Activated CD4-positive, alpha-beta T cell treated with anti-CD3 and anti-CD28 coated beads for 1 hour (primary cell): ENCODE measurements at places on chromosomes 3 and 15.
A peak's percentile ranks its signal among the peaks of the same experiment; 100 is the strongest.

DNA sequence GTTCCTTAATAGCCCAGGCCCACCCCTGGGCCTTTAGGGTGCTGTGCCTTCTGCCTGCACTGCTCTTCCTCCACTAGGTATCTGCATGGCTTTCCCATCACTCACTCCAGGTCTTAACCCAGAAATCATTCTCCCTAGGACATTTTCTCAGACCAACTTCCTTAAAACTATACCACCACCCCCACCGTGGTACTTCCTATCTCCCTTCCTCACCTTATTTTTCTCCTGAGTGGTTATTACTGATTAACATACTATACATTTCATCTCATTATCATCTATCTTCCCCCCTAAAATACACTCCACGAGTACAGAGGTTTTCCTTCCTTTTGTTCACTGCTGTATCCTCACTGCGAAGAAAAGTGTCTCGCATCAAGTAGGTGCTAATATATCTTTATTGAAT is 115.2 kb downstream of the ANO10 start:
- no peak for DNase-seq

- no peak for DNase-seq
Observed at GRCh38 chr15:57134071-57134605, 215.7 kb downstream of the TCF12 start.

DNA sequence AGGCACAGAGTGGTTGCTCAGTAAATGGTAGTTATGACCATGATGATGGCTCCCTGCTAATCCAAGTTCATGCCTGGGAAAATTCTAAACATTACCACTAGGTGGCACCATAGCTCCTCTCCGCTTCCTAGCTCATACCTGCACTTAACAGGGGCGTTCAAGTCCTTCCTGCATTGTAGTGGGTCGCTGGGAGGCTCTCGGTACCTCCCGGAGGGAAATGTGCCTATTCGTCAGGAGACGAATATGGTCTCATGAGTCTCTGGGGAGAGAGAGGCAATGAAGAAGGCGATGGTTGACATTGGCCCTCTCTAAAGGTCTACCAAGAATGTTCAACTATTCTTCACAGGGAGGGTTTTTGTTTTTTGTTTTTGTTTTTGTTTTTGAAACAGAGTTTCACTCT is 10.9 kb downstream of the MESP1 start:
- peak; percentile 30 for DNase-seq

DNA sequence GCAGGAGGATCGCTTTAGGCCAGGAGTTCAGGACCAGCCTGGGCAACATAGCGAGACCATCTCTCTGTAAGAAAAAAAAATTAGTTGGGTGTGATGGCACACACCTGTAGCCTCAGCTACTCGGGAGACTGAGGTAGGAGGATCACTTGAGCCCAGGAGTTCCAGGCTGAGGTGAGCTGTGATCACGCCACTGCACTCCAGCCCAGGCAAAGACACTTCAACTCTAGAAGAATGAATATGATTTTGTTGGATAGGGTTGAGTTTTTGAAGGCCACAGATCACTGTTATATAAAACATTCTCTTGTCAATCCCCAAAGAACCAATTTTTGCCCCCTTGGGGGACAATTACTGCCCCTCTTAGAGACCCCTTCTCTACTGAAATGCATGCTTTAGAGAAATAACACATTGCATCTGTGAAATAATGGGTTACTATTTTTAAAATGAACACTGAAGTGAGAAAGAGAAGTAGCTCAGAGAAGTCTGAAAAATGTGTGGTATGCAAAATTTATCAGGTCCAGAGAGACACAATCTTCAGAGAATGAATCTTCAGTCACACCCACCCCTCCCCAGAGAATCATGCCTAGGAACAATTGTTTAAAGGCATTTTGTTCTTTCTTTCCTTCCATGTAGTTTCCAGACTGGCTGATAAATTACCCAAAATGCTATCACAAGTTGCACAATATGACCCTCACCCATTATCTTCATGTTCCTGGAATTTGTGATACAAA is 42.7 kb downstream of the METTL6 start:
- DNase-seq, result no peak

- no peak for DNase-seq
Observed at GRCh38 chr3:52671676-52672075, 14.0 kb downstream of the PBRM1 start.

- DNase-seq, result no peak
Observed at GRCh38 chr3:112327371-112327951, 5.5 kb upstream of the CD200 start.

GRCh38 chr15:60479361-60480110 is 594 bp upstream of the ICE2 start:
- no peak for DNase-seq

GRCh38 chr15:71611553-71612396 is 198.6 kb upstream of the NR2E3 start:
- no peak for DNase-seq

- DNase-seq, result no peak
Observed at GRCh38 chr3:76552653-76553052, 487.2 kb upstream of the ROBO2 start.

GRCh38 chr3:172126741-172127140 is 87.4 kb downstream of the FNDC3B start:
- DNase-seq, result no peak

DNA sequence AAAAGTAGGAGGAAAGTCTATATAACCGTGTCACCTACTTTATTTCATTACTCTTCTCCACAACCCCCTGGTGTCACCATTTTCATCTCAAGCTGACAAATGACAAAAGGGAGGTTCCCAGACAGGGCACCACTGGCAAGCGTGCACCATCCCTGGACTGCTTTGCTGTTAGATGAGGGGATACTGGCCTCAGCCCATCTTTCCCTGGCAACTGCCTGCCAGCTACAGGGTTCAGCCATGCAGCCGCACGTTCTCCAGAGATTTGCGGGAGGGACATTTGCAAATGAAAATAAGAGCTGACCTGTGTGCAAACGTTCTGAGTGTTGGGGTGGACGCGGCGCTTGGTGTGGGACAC is 660 bp downstream of the UROC1 start:
- no peak for DNase-seq

DNA sequence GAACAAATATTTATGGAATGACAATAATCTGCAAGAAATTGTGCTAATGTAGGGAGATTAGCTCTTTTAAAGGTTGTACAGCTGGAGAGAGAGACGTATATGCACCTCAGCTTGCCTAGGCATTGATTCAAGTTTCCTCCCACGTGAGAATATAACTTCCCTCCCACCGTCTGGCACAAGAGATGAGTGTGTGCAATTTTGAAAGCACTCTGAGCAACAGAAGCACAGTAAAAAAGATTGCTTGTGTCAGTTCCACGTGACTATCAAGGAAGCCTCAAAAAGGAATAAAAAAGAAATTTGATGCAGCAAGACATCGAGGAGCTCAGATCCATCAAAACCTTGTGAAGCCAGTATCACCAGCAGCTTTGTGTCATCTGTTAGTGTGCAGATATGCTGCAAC is 435.3 kb downstream of the TUSC7 start:
- DNase-seq, result no peak

- DNase-seq, result no peak
Observed at GRCh38 chr15:94026458-94027304, 204.7 kb upstream of the MCTP2 start.

DNA sequence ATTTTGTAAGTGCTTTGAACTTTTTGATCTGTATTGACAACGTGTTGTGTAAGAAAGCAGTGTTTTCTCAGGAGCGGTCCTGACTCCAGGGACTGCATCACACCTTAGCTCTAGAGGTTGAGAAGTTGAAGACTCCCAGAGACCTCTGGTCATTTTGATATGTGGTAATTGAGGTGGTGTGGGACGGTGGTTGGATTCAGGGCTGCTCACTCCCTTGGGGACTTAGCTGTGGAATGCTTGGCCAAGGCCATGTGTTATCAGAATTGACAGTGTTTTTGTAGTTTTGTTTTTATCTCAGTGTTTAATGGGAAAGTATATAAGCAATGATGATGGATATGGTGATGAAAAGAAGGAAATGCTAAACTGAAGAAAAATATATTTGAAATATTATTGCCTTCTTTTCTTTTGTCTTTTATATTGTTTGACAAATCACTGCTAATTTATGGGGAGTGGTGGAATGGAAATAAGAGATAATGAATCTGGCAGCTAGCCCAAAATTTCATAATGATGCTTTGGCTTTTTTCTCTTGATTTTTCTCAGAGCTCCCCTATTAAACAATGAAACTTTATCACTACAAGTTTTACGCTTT is 16.0 kb downstream of the CMSS1 start:
- no peak for DNase-seq

- DNase-seq, result no peak
Observed at GRCh38 chr15:65020419-65020818, 9.0 kb downstream of the MTFMT start.

GRCh38 chr3:10150987-10151386 is 9.4 kb downstream of the VHL start:
- no peak for DNase-seq

- no peak for DNase-seq
Observed at GRCh38 chr15:83365370-83365938, 81.0 kb upstream of the BNC1 start.

DNA sequence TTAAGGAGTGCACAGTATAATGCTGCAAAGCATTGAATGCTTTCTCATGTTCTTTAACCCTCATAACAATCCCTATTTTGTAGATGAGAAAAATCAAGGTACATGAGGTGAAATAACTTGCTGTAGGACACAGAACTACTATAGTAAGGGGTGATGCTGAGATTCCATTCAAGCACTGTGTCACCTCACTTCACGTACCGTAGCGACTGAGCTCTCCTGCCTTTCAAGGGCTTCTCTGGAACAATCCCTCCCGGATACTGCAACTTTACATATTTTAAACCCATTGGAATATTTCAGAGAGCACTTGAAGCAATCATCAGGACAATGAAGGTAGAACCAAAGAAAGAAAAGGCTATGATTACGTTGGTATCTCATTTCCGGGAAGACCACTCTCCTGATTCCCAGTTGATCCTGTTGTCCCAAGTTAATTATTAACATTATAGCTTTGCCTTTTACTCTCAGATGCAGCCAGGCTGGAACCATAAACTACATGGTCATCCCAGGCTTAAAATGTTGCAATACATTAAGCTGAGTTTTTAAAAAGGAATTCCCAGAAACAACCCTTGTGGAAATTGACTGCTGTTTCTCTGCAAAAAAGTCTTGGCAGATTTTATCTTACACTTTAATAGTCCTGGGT is 252.2 kb upstream of the IGF1R start:
- DNase-seq, result no peak

DNA sequence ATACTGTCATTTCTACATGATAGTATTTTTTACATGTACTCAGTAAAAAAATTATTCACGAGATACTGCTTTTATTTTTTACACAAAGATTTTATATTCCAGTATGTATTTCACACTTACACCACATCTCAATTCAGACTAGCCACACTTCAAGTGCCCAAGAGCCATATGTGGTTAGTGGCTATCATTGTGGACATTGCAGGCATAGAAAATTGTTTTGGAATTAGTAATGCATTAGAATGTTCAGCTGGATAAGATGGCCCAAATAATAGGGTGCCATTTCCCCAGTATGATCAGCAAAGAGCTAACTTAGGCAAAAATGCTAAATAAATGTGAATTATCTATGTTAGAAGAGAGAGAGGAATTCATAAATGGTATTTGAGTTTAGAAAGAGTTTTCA is 203.8 kb upstream of the MCTP2 start:
- DNase-seq, result no peak

- no peak for DNase-seq
Observed at GRCh38 chr3:77326586-77326985, 286.7 kb downstream of the ROBO2 start.

GRCh38 chr15:84112025-84112424 is 123.5 kb upstream of the GOLGA6L4 start:
- no peak for DNase-seq

DNA sequence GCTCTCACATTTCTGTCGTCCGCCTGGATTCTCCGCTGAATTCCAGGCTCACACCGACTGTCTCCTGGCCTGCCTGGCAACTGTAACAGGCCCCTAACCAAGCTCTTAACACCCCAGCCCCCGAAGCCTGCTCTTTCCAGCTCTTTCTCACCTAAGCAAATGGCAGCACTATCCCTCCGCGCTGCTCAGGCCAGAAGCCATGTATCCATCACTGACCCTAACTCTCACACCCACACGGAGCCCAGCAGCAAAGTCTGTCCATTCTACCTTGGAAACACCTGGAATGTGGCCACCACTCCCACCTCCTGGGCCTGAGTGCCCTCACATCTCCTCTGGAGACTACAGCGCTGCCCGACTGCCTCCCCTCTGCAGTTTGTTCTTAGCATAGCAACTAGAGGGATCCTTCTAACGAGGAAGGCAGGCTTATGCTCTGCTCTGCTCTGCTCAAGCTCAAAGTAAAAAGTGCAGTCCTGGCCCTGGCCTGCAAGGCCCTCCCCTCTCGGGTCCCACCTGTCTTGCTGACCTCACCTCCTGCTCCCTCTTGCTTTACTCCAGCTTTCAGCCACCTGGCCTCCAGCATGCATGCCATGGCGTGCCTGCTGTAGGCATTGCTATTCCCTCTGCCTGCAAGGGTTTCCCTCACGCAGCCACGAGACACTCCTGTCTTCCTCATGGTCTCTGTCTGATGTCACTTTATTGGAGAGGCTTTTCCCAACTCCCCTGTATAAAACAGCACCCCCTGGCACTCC is 27.2 kb downstream of the FEM1B start:
- no peak for DNase-seq

DNA sequence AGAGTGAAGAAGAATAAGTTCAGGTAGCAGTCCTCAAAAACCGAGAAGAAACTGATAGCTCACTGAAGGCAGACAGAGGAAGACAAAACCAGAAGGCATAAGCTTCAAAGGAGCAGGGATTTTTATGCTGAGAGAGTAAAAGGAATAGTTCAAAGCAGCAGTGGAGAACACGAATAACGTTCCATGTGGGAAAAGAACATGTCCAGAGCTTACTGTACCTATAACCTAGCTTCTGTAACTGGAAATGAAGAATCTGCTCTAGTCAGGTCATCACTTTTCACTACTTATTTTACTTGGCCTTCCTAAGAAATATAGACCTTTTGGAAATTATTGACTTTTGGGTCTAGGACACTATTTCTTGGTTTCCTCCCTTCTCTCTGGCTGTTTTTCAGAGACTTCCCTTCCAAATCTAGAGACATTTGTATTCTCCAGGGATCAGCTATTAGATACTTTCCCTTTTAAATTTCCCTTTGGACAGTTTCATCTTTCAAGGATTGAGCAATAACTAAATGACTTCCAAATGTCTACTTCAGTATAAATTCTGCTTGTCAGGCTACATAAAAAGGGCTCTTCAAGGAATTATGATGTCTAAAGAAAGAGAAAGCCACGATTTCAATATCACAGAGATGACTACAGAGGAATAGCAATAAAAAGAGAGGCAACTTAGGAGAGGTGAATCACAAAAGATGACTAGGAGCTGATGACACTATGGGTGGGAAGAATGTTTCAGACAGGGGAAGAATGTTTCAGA is 46.7 kb downstream of the UBE3A start:
- DNase-seq, result no peak
